ENCODE measurements at places on chromosomes 6 and 20.

DNA sequence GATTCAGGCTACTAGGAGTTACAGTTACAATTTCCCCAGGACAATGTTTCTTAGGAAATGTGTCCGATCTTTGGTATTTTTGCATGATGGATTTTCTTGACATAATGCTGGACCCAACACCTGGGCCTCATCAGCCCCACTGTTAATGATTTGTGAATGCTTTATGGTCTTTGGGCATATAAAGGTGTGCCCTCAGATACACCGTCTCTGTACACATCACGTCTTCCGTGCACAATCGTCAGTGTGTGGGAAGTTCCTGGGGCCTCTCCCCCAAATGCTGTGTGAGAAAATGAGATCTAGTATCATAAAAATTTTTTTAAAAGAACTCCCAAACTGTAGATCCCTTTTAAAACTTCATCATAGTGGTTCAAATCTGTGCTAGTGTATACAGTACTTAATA is 373.2 kb upstream of the ID4 start:
- DNase-seq = no peak

- DNase-seq = no peak
These were observed 1214.8 kb upstream of the GJE1 start for GRCh38 chr6:140917911-140918310.

DNA sequence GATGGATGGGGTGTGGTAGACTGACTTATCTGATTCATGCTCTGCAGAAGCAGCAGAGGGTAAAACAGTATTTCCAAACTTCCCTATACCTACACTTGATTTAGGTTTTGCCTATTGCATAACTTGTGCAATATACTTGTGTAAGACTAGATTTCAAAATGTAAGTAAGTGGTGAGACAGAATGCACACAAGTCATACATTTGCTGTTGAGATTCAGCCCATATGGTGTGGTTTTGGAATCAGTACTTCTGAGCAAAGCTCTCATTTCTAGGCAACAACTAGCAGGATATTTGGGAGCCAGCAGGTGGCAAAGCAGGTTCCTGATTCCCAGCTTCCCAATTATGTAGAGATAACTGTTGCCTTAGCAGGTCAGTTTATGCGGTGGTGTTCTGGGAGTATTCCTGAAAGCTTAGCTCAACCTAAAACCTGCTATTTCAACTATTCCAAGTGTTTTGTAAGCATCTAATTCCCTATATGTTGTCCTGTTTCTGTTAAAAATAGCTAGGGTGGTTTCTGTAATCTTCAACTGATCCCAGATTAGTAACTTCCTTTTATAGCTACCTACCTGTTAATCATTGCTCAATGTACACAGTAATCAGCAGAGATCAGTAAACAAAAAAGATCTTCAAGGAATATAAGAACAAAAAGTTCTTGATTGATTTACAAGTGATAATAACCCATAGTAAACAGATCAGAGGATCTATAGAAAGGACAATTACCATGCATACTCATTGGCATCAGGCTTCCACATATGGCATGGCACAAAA is 8.5 kb upstream of the FABP7 start:
- DNase-seq = no peak

DNA sequence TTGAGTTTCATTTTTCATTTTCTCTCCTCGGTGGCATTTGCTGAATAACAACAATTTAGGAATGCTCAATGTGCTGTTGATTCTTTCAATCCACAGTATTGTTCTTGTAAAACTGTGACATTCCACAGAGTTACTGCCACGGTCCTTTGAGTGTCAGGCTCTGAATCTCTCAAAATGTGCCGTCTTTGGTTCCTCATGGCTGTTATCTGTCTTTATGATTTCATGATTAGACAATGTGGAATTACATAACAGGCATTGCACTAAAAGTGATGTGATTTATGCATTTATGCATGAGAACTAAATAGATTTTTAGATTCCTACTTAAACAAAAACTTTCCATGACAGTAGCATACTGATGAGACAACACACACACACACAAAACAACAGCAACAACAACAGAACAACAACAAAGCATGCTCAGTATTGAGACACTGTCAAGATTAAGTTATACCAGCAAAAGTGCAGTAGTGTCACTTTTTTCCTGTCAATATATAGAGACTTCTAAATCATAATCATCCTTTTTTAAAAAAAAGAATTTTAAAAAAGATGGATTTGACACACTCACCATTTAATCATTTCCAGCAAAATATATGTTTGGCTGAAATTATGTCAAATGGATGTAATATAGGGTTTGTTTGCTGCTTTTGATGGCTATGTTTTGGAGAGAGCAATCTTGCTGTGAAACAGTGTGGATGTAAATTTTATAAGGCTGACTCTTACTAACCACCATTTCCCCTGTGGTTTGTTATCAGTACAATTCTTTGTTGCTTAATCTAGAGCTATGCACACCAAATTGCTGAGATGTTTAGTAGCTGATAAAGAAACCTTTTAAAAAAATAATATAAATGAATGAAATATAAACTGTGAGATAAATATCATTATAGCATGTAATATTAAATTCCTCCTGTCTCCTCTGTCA is 88.1 kb downstream of the SNAP25 start:
- DNase-seq = peak; percentile 88

GRCh38 chr20:7843613-7844012 is 96.6 kb downstream of the HAO1 start:
- DNase-seq = no peak

DNA sequence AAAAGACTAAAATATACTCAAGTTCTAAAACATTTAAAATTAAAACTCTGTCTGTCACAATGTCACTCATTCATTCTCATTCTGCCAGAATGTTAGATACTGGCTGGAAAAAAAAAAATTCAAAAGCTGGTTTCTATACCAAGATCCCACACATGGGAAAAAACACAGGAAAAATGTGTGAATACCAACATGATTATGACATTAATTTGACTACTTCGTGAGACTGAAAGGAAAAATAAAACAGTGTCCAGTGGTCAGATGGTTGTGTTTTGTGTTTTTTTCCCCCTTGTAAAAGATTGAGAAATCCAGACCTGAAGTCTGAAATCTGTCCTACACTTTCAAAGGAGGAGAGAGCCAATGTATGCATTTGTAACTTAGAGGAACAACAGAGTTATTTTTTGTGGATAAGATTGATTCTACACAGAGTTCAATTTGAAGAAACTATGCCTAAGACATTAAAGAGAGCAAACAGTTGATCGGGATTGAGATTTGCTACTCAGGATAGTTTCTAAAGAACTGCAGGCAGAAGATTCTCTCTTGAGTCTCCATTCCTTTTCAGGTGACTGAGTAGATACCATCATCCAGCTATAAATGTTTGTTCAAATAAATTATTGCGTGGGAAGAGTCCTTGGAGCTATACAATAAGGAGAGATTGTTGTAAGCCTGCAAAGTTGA is 39.2 kb upstream of the TXLNB start:
- no peak for DNase-seq

GRCh38 chr6:167566711-167567141 is 241.8 kb downstream of the TTLL2 start:
- DNase-seq = no peak

DNA sequence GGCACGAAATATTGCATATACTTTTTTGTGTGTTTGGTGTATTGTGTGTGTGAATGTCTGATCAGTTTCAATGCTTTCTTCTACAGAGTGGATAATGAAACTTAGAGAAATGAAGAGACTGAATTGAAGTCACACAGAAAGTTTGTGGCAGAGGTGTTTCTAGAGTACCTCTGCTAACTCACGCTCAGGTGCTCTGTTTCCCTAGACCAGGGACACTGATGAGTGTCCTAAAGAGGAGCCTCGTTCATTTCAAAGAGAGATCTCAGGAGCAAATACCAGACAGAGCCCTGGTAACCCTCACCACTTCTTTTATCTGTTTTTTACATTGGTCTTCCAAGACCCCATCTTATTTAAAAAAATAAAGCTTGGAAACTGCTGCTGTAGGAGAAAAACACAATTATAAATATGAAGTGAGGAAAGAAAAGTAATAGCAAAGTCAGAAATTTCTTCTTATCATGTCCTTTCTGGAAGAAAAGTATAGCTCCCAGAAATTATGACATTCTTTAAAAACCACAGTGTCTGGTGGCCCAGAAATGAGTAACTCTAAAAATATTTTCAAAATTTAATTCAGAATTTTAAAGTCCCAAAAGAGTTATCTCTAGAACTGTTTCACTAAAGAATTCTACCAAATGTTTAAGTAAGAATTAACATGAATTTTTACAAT is 720.6 kb downstream of the RFPL4B start:
- peak; percentile 69 for DNase-seq

GRCh38 chr20:18443886-18444285 is 22.9 kb downstream of the DZANK1 start:
- peak; percentile 16 for DNase-seq

- no peak for DNase-seq
These were observed 501.8 kb downstream of the HACE1 start for GRCh38 chr6:104357928-104358327.

GRCh38 chr6:123598011-123598410 is 38.7 kb downstream of the TRDN start:
- no peak for DNase-seq

DNA sequence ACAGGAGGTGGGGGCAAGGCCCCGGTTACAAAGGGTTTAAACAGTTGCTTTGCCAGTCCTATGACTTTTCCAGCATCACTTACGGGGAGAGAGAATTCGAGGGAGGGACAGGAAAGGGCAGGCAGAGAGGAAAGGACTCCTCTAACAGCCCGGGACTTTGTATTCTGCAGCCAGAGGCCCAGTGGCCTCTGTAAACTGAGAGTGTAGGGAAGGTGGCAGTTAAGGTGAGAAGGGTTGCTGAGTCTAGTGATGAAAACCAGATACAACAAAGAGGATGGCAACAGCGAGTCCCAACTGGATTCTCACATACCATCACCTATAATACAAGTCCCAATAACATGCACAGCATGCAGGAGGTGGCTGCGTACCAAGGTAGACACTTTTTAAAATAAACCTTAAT is 13.5 kb downstream of the PLAGL2 start:
- no peak for DNase-seq

DNA sequence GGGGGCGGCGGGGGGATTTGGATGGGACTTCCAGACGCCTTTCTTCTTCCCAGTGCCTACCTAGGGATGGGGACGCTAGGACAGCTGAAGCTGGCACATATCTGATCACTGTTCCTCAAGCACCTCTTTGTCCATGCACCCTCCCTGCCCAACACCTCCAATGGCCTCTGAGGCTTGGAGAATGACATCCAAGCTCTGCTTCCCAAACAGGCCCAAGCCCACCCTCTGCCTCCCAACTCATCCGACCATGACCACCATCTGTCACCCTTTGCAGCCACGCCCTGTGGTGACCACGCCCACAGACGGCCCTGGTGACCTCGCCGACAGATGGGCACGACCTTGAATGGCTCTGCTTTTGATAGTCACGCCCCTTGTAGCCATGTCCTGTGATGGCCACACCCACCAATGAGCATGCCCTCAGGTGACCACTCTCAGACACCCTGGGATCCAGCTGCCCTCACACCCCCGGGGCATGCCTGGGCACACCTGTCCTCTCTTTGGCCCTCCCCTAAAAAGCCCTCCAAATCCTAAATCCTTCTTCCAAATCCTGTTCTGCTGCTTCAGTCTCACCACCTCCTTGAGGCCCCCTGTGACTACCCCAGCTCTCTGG is 51.0 kb downstream of the SSR1 start:
- no peak for DNase-seq

DNA sequence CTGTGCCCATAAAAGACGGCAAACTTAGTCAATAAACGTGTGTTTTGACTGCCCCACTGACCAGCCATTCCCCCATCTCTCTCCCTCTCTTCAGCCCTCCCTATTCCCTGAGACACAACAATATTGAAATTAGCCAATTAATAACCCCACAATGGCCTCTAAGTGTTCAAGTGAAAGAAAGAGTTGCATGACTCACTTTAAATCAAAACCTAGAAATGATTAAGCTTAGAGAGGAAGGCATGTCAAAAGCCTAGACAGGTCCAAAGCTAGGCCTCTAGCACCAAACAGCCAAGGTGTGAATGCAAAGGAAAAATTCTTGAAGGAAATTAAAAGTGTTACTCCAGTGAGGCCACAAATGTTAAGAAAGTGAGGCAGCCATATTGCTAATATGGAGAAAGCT is 261.6 kb upstream of the TBX18 start:
- no peak for DNase-seq

- DNase-seq = no peak
These were observed 23.6 kb upstream of the SCAF8 start for GRCh38 chr6:154709621-154710020.

DNA sequence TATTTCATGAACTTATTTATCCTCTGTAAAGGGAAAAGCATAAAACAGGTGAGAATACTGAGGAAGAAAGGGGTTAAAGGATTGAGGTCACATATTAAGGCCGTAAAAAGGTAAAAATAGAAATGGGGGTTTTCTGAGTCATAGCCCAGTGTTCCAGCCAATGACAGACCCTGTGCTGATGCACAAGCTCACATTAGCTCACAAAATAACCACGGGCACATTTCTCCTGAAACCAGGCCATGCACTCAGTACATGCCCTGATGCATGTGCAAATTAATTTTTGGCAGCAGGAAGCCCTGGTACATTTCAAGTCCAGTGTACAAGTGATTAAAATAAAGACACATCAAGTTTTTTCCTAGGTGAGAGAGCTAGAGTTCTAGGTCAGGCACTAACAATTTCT is 194.4 kb downstream of the TMEM200A start:
- peak; percentile 45 for DNase-seq

DNA sequence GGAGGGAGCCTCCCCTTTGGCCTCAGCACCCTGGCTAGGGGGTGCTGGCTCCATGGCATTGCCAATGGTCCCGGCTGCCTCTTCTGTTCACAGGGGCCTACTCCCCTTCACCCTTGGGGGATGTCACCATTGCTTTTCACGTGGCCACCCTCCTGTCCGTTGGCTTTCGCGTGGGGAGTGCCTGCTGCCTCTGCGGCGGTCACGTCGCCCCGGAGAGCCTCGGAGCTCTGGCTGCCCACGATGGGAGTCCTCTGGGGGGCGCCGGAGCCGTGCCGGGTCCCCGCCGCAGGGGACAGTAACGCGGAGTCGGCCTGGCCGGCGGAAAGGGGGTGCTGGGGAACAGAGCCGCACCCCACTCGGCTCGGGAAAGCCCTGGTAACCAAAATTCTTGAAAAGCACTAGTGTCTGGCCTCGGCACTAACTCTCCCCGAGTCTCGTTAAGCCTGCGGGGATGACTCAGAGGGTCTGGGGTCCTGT is 661 bp upstream of the HEBP2 start:
- DNase-seq = peak; percentile 28

DNA sequence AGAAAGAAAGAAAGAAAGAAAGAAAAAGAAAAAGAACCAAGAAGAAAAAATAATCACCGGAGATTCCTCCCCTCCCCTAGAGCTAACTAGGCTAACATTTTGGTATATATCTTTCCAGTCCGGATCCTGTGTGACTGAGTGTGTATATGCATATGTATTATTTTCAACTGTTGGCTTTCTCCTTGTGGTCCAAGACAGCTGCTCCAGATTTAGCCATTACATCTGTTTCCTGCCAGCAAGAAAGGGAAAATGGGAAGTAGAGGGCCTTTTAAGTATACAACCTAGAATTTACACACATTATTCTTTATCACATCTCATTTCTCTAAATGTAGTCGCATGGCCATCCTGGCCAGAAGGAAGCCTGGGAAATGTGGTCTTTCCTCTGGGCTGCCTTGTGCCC is 15.2 kb downstream of the SLC52A3 start:
- no peak for DNase-seq

- DNase-seq = peak; percentile 91
These were observed 1.1 kb upstream of the PHF10 start for GRCh38 chr6:169725125-169726048.

GRCh38 chr6:29504961-29505360 is 17.2 kb upstream of the MAS1L start:
- no peak for DNase-seq

- peak; percentile 74 for DNase-seq
These were observed 186.9 kb upstream of the UST start for GRCh38 chr6:148559848-148560433.

GRCh38 chr20:18916886-18917750 is 103.5 kb downstream of the SCP2D1 start:
- DNase-seq = no peak

Data from ELR (cell line).